SK-N-SH (cell line): ENCODE measurements at places on chromosomes 12 and 14. TPM values are rescaled to one million over a fixed set of nuclear protein-coding genes. Genes with fewer than 3 reads are reported as not detected.

DNA sequence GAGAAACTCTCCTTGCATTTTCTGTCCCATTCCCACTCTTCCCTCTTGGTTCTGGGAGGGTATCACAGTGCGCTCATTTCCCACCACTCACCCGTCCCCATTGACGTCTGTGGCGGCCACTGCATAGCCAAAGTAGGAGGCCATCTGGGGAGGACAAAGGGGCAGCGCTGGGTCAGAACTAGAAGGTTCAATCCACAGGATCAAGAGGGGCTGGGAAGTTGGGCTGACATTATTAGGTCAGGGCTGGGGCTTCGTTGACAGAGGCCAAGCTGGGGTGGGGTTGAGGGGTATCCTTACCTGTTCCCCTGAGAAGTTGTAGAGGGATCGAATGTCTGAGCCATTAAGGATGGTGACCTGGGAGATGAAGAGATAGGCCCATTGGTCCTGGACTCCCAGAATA lies 13.5 kb downstream of the ITGA5 start:
- no peak for DNase-seq
- H3K27ac ChIP-seq = no peak overlapping the region
- no peaks in the 10 kb centered on the region for H3K4me1 ChIP-seq
- no peaks in the 10 kb centered on the region for H3K27me3 ChIP-seq

- H3K27ac ChIP-seq = no peak overlapping the region
- no peak overlapping the region for H3K4me3 ChIP-seq
- no peaks in the 10 kb centered on the region for H3K27me3 ChIP-seq
- no peak for DNase-seq
Measured at GRCh38 chr14:90546767-90547166, 149.9 kb downstream of the CALM1 start.

The LALBA gene
- polyA plus RNA-seq = not detected in 2 replicates

The TMTC2 gene
- 4.1 and 6.0 TPM in 2 replicates for polyA plus RNA-seq

GRCh38 chr12:22082190-22082701 lies 36.2 kb downstream of the CMAS start:
- no peak overlapping the region for H3K27ac ChIP-seq
- no peak overlapping the region for H3K4me3 ChIP-seq
- H3K36me3 ChIP-seq = no peaks in the 10 kb centered on the region
- H3K27me3 ChIP-seq = peaks cover 6% of the 10 kb centered on the region; the same call in 1 of the 2 replicates
- DNase-seq = no peak

The IKZF4 gene
- polyA plus RNA-seq = 2.0 and 3.9 TPM in 2 replicates

The VRTN gene
- polyA plus RNA-seq = not detected in 2 replicates

The OR4Q2 gene
- not detected in 2 replicates for polyA plus RNA-seq

DNA sequence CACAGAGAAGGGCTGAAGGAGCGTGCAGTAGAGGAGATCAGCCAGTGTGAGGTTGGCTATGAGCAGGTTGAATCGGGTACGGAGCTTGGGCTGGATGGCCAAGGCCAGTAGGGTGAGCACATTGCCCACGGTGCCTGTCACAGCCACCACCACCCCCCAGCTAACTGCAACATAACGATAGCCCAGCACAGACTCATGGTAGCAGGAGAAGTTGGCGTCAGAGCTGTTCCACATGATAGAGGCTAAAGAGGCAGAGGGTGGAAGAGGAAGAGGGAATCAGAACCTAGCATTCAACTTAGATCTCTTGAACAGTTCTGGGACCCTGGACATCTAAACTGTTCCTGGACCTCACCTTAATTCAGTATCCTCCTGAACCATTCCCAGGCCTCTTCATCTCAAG lies 668 bp downstream of the GPR84 start:
- no peak overlapping the region for H3K4me3 ChIP-seq
- peaks cover 13% of the 10 kb centered on the region for H3K4me1 ChIP-seq
- no peak for DNase-seq
- no peaks in the 10 kb centered on the region for H3K27me3 ChIP-seq
- H3K36me3 ChIP-seq = no peaks in the 10 kb centered on the region

The RILPL1 gene
- polyA plus RNA-seq = 26.8 and 32.6 TPM in 2 replicates

The LUM gene
- 30.6 and 50.2 TPM in 2 replicates for polyA plus RNA-seq

The LGR5 gene
- polyA plus RNA-seq = 1.4 and 5.6 TPM in 2 replicates

GRCh38 chr12:79691511-79692248 lies 916 bp upstream of the PAWR start:
- H3K4me3 ChIP-seq = peak overlapping the region; percentile 38; the same call in 1 of the 2 replicates
- H3K36me3 ChIP-seq = no peaks in the 10 kb centered on the region
- H3K4me1 ChIP-seq = peaks cover 4% of the 10 kb centered on the region; the same call in 1 of the 2 replicates
- peak; percentile 15 for DNase-seq
- no peaks in the 10 kb centered on the region; the same call in 1 of the 2 replicates for H3K27me3 ChIP-seq
- H3K27ac ChIP-seq = peak overlapping the region; percentile 77

DNA sequence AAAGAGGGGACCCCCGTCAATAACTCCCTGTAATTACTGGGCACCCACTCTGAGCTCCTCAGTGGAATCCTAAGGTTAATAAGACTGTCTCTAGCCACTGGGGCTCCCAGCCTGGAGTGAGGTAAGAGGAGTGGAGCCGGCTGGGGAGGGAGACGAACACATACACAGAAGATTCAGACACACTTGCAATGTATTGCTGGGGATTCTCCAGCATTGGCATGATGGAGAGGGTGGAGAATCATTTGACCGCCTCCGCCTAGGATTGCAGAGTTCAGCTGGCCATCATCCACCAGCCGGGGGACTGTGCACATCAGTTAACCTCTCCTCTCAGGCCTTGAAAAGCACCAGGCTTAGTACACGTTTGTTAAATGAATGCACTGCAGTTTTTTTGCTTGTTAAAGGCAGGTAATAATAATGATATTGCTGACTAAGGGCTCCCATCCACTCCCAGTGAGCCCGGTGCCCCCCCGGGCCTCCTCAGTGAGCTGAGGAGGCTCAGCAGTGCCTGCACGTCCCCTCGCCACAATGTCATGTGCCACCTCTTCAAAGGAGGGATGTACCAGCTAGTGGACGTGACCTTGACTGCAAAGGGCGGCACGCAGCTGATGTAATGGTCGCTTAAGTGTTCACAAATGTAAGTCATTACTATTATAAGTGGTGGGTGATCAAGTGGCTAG lies 20.3 kb upstream of the FAIM2 start:
- no peaks in the 10 kb centered on the region for H3K36me3 ChIP-seq
- no peaks in the 10 kb centered on the region for H3K27me3 ChIP-seq
- 0 out of 2 replicates have a peak, but pooled peaks cover 4% of the 10 kb centered on the region for H3K4me1 ChIP-seq
- no peak overlapping the region for H3K4me3 ChIP-seq
- no peak overlapping the region for H3K27ac ChIP-seq
- no peak for DNase-seq

DNA sequence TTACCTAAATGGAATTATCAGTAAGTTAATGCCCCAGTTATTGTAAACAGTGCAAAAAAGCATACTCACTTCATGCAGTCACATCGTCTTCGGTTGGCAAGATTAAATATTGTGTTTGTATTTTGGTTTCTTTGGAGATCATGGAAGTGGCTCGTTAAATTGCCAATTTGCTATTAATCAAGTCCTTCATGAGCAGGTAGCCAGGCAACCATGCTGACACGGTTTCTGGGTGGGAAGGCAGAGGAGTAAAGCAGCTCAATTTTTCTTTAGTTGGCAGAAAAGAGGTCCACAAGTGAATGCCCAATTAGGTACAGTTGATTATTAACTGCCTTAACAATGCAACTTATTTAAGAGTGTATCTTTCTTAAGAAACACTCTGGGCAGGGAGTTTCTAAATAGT lies 43.9 kb downstream of the PPP4R3A start:
- no peak overlapping the region for H3K27ac ChIP-seq
- H3K4me1 ChIP-seq = no peaks in the 10 kb centered on the region; the same call in 1 of the 2 replicates
- H3K27me3 ChIP-seq = no peaks in the 10 kb centered on the region
- H3K36me3 ChIP-seq = peaks cover 76% of the 10 kb centered on the region

The ACSM4 gene
- not detected in 2 replicates for polyA plus RNA-seq

The MYRFL gene
- not detected in 2 replicates for polyA plus RNA-seq

DNA sequence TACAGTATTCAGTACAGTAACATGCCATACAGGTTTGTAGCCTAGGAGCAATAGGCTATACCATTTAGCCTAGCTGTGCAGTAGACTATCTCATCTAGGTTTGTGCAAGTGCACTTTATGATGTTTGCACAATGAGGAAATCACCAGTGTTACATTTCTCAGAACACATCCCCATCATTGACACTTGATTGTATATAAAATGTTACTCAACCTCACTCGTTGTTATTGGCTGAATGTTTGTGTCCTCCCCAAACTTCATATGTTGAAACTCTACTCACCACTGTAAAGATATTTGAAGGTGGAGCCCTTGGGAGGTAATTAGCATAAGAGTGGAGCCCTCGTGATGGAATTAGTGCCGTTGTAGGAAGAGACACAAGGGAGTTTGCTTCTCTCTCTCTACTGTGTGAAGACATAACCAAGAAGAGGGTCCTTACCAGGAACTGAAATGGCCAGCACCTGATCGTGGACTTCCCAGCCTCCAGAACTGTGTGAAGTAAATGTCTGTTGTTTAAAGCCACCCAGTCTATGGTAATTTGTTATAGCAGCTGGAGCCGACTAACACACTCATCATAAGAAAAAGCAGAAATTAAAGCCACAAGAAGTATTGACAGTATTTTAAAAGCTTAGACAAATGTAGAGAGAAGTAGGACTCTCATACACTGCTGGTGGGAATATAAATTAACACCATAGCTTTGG lies 3.2 kb upstream of the MED13L start:
- no peaks in the 10 kb centered on the region for H3K36me3 ChIP-seq
- no peaks in the 10 kb centered on the region for H3K27me3 ChIP-seq
- DNase-seq = no peak
- H3K27ac ChIP-seq = no peak overlapping the region

The ZNF10 gene
- 4.0 and 4.5 TPM in 2 replicates for polyA plus RNA-seq

The MGAT4C gene
- 0.02 and 0.07 TPM in 2 replicates for polyA plus RNA-seq

- H3K27me3 ChIP-seq = no peaks in the 10 kb centered on the region
- H3K4me1 ChIP-seq = peaks cover 7% of the 10 kb centered on the region; the same call in 1 of the 2 replicates
- H3K4me3 ChIP-seq = no peak overlapping the region
Measured at GRCh38 chr14:94933486-94933885, 163.6 kb upstream of the GSC start.

The BIN2 gene
- not detected in 2 replicates for polyA plus RNA-seq

DNA sequence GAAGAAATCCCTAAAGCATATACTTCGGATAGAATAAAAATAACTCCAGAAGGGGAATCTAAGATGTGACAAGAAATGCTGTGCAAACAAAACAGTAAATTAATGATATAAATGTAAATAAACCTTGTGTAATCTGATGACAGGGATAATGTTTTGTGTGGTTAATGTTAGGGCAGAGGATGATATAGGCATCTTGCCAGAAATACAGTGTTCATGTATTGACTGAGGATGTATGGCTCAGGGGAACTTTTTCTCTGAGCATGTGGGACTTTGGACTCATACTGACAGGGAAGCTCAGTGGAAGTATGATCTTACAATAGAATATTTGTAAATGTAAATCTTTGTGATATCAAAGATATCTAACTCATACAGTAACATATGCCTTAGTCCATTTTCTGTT lies 420.2 kb downstream of the TMTC2 start:
- no peak overlapping the region for H3K27ac ChIP-seq
- no peaks in the 10 kb centered on the region for H3K4me1 ChIP-seq
- no peak for DNase-seq
